ENCODE measurements at places on chromosomes 13 and 19.
A peak's percentile ranks its signal among the peaks of the same experiment; 100 is the strongest.

- DNase-seq, result no peak
These were observed 5.2 kb downstream of the NXNL1 start for GRCh38 chr19:17455308-17456123.

- no peak for DNase-seq
These were observed 410.2 kb downstream of the TBC1D4 start for GRCh38 chr13:75071796-75072195.

DNA sequence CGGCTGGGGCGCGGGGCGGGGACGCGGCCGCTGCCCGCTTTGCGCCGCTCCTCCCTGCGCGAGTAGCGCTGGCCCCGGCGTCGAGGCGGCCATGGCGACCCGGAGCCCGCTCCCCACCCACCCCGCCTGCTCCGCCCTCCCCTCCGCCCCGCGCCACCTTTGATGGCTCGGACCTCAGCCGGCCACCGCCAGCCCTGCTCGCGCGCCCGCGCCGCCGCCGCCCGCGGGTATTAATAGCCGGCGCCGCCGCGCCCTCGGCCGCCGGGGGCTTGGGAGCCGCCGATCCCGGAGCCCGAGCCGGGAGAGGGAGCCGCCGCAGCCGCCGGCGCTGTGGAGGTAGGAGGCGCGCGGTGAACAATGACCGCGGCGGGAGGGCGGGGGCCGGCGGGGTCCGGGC is 261 bp downstream of the FARP1 start:
- peak; percentile 48 for DNase-seq

DNA sequence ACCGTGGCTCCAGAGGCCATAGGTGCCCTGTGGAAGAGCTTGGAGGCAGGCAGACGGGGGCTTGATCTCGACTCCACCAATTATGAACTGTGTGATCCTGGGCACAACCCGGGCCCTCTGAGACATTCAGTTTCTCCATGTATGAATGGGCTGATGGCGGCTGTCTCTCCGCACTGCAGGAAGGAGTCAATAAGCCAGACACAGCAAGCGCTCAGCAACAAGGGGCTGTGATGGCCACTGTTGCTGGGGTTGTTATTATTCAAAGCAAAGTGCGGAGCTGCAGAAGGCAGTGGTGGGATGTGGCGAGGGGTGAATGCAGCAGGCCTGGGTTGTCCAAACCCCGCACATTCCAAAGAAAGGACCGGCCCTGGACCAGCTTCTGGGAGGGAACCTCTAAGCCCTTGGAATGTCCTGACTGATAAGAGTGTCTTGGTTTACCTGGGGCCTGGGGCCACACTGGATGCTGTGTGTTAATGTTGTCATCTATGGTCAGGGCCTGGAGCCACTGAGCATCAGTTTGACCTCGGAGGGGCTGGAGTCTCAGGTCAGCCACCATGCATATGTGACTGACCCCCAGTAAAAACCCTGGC is 8.3 kb downstream of the TMEM143 start:
- DNase-seq, result no peak

DNA sequence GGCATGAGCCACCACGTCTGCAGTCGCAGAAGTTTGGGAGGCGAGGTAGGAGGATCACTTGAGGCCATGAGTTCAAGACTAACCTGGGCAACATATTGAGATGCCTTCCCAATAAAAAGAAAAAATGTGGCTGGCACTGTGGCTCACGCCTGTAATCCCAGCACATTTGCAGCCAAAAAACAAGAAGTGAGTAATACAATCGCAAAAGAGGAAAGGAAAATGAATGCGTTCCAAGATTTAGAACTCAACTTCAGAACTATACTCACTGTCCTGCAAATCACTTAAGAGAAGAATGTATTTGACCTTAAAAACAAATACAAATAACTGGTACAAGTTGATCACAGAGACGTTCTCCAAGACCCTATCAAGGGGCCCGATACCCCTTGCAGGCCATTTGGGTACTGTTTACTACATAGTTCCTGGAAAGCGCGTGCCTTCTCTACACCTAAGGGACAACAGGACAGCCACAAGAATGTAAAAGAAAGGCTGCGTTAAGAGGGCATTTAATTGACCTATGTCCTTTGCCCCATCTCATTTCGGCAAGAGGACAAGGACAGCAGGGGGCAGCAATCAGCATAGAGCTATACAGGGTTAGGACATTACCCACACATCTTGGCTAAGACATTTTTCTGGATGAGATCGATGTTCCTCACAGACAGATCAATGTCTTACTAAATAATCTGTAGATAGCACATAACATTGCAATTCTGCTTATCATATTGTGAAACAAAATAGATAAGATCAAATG is 41.3 kb downstream of the FLT3 start:
- no peak for DNase-seq

DNA sequence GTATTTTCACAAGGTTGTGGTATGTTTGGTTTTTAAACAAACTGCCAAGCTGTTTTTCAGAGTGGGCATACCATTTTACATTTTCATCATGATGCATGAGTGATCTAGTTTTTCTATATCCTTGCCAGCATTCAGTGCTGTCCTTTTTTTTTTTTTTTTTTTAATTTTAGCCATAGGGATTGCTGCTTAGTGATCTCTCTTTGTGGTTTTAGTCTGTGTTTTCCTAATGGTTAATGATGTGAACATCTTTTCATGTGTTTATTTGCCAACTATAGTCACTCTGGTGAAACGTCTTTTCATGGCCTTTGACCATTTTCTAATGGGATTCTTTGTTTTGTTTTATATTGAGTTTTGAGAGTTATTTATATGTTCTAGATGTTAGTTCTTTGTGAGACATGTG is 59.7 kb downstream of the SHISA2 start:
- DNase-seq, result no peak

Measured in hippocampal formation (tissue), 2 donors.